ENCODE measurements at places on chromosomes 7 and 10. TPM values are rescaled to one million over a fixed set of nuclear protein-coding genes. Genes with fewer than 3 reads are reported as not detected.
A peak's percentile ranks its signal among the peaks of the same experiment; 100 is the strongest.

DNA sequence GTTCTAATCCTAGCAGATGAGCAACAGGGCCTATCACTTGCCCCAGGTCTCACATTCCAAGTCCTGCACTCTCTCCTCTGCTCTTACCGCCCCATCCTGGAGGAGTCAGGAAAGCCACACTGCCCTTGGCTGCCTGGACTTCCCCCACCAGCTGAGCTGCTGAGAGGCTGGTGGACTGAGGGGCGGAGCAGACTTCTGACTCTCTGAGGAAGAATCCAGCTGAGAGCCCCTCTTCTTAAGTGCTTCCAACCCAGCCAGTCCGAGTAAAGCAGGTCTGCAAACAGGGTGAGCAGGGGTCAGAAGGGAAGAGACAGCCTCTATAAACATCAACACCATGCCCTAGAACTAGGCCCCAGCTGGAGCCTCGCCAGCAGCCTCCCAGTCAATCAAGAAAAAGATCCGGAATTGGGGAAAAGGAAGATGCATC, 92.4 kb upstream of the TMEM72 start:
- DNase-seq: no peak

GRCh38 chr7:112228632-112229031, 22.1 kb downstream of the ZNF277 start:
- no peak for DNase-seq

- peak; percentile 37 for DNase-seq
Measured at GRCh38 chr10:4459531-4459930, 366.5 kb upstream of the AKR1E2 start.

GRCh38 chr7:115561335-115562110, 469.0 kb downstream of the TFEC start:
- DNase-seq: no peak

DNA sequence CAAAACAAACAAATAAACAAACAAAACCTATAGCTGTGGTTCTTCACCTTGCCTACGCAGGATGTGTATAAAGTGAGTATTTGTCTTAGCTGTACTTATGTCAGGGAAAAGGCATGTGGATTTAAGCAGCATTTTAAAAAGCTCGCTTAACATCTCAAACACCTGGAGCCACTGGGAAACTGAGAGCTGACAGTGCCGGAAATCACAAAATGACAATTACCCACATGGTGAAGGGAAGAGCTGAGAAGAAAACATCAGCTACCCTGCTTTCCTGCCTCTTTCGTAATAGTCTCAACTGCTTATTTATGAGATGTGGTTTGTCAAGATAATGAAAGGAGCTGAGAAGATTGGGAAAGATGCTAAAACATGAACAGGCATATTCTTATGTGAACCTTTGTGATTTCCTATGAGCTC, 31.1 kb upstream of the MSMB start:
- no peak for DNase-seq

DNA sequence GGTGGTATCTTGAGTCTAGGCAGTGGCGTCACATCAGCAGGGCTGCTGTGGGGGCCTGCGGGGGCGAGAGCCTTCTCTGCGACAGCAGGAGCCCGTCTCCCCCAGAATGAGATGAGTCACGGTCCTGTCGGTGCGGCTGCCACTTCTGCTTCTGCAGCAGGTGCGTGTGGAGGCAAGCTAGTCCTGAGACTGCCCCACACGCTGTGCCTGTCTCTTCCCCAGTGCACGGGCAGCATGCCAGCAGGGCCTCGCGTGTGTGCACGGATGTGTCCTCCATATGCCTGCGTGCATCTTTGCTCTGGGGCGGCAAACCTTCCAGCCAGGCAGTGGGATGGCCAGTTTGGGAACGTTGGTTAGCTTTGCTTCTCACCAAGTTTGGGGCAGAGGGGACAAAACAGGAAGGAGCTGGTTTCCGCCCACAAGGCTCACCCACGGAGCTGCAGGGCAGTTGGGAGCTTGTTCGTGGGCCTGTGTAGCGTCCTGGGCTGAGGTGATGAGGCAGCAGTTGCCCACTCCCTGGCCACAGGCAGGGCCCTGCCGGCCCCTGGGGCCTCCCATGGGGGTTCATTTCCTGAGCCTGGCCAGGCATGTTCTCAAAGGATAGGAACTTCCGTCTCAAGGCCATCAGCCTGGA, 60.8 kb upstream of the PPIF start:
- DNase-seq: no peak

GRCh38 chr7:156167417-156167807, 355.1 kb upstream of the SHH start:
- no peak for DNase-seq

DNA sequence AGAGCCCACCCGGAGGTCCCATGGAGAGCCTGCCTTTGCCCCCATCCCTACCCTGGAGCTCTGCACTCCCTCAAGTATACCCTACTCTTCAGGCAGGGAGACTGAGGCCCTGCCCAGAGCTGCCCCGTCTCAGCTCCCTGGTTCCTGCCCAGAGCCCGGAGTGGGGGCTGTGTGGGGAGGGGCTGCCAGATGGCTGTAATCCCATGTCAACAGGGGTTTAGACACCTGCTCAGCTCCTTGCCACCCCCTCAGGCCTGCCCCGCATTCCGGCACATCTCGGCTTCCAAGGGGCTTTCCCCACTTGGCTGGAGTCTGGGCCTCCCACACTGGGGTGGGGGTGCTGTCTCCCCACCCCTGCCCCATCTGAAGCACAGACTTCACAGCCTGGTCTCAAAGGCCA, 20.9 kb upstream of the LFNG start:
- DNase-seq: no peak

- no peak for DNase-seq
Measured at GRCh38 chr10:130018265-130018664, 54.2 kb upstream of the EBF3 start.

DNA sequence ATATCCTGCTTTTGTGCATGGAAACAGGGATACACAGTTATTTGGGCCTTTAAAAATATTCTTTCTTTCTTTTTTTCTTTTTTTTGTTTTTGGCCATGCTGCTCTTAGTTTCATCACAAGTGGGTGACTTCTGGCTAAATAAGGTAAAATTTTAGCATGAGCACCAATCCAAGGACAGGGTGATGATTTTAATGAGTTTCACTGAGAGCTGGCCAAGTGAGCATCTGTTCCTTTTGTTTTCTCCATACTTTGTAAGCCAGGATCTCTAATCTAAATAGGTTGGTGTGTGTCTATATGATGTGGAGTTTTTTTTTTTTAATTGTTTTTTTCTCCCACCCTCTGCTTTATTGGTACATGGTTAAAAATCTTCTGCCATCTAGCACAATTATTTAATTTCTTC, 106.8 kb downstream of the POLL start:
- DNase-seq: no peak

- no peak for DNase-seq
Measured at GRCh38 chr10:95241533-95241932, 47.5 kb downstream of the ACSM6 start.

- DNase-seq: no peak
Measured at GRCh38 chr7:12895296-12895695, 207.9 kb downstream of the ARL4A start.

DNA sequence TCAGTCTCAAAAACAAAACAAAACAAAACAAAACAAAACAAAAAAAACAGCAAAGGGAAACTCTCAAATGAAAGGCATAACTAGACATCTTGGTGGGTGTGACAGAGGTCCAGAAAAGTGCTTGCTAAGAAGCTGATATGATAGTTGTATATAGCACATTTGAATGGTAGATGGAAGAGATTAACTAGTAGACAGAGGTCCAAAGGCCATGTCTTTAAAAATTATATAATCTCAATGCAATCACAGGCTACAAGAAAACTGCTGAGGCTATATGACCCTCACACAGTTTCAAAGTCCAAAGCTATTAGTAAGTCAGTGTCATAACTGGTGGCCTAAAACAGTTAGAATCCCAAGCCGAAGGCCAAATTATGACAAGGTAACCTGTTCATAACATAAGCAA, 15.6 kb upstream of the CUBN start:
- no peak for DNase-seq

- DNase-seq: peak; percentile 82
Measured at GRCh38 chr10:12635127-12635541, 285.8 kb downstream of the CAMK1D start.

DNA sequence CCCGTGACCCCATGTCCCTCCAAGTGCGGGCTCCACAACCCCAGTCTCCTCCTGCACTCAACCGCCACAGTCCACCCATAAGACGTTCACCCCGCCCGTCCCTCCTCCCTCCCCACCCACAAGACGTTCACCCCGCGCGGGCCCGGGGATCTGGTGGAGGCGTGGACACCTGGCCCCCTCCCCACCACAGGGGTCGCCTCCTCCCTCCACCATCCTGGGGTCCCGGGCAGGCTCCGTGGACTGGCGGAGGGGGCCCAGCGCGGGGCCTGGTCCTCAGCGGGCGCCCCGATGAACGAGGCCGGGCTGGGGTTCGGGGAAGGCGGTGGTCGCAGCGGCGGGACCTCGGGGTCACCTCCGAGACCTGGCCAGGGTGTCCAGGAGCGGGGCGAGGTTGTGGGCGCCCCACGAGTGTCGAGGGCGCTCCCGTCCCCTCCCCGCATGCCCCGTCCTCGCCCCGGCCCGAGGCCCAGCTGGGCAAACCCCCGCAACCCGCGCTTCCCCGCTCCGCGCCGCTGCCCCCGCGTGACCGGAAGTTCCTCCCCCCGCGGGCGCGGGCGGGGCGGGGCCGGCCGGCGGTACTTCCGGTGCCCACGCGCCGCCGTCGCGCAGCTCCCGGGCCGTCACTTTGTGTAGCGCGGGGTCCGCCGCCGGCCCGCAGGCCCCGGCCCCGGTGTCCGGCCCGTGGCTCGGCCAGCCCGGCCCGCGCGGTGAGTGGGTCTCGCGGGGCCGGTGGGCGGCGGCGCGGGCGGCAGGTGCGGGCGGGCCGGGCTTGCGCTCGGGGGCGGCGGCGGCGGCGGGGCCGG, at the start of gene ZNF316:
TSS of gene ZNF316 (plus strand) at position 578 of the 803 bp plus-strand sequence. CDS start 5,092 bp downstream, outside the sequence.
- DNase-seq: peak; percentile 33

GRCh38 chr7:8185926-8186683, 75.9 kb downstream of the ICA1 start:
- no peak for DNase-seq

- DNase-seq: no peak
Measured at GRCh38 chr10:131569851-131570715, 258.6 kb upstream of the TCERG1L start.

DNA sequence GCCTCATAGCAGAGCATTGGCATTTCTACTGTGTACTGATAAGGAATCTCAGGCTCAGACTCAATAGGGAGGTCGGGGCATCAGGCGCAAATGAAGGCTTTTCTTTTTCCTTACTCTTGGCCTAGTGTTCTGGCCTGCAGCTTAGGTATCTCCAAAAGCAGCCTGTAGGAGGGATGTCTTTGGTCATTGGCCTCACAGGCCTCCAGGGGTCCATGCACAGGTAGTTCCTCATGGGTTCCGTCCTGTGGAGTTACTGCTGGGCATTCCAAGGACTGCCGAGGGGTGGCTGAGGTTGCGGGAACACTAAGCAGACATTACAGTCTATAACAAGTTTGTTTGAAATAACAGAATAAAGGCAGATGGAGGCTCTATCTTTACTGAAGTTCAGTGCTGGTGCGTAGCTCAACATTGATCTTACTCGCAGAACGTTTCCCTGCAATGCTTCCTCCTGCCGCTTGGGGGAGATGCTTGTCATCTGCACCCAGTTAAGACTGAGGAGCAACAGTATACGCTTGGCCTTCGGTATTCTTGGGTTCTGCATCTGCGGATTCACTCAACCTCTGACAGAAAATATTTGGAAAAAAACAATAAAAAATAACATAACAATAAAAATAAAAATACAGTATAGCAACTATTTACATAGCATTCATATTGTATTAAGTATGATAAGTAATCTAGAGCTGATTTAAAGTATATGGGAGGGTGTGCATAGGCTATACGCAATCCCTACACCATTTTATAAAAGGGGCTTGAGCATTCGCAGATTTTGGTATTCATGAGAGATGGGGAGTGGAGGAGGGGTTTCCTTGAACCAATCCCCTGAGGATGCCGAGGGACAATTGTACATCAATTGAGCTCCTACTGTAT, 58.9 kb downstream of the SH2D4B start:
- peak; percentile 55 for DNase-seq

- DNase-seq: no peak
Measured at GRCh38 chr10:123512901-123513775, 153.0 kb upstream of the GPR26 start.

DNA sequence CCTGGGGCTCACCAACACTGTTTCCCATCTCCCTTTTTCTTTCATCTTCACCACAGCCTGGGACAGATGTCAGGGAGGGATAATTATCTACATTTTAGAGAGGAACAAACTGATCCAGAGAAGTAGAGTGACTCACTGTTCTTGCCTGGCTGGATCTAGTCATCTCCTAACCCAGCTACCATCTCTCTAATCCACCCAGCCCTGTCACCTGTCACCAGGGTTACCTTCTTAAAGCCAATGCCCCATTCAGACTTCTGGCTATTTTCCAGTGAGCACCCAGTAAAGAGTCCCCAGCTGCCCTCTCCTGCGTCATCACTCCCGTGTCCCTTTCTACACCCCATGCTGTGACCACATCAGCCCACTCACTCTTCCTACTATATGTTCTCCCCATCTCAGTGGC, 68.4 kb upstream of the DUSP5 start:
- DNase-seq: no peak

DNA sequence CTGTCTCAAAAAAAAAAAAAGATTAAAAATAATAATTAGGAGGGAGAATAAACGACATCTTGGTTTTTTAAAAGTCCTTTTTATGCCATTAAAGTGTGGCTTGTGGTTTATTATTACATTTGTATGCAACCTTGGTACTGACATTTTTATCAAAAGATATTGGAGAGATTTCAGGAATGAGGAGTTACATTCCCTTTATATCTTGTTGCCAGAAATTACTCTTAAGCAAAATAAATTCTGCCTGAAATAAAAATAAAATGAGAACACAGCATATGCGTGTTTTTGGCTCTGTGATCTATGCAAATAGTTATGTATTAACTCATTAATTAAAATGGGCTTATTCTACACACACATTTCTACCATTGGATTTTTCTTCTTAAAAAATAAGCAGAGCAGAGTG, 202.4 kb downstream of the BICC1 start:
- DNase-seq: no peak

Gene CALML3
- not detected for polyA plus RNA-seq

Gene UTF1
- polyA plus RNA-seq: not detected

Gene NRBF2
- polyA plus RNA-seq: 16.6 TPM

Gene TLX1
- not detected for polyA plus RNA-seq

Gene COL28A1
- polyA plus RNA-seq: 0.22 TPM

Gene FAM53B
- polyA plus RNA-seq: 8.2 TPM

Gene AGBL3
- 2.7 TPM for polyA plus RNA-seq

Gene ANKRD7
- 0.63 TPM for polyA plus RNA-seq

Gene COMTD1
- polyA plus RNA-seq: 31.3 TPM

Gene COL1A2
- not detected for polyA plus RNA-seq

Gene ITGA8
- polyA plus RNA-seq: not detected

Gene NRF1
- polyA plus RNA-seq: 11.5 TPM

Gene HECW1
- 12.5 TPM for polyA plus RNA-seq

Gene AASS
- 0.04 TPM for polyA plus RNA-seq

Gene ETV1
- 0.73 TPM for polyA plus RNA-seq

Gene RPEL1
- 0.20 TPM for polyA plus RNA-seq

Gene PVRIG
- polyA plus RNA-seq: not detected

Gene DPP6
- not detected for polyA plus RNA-seq

Gene OR2A7
- not detected for polyA plus RNA-seq

Measured in A549 (cell line).